Frontal cortex (tissue), 4 donors: ENCODE measurements at places on chromosomes 6 and 20.

DNA sequence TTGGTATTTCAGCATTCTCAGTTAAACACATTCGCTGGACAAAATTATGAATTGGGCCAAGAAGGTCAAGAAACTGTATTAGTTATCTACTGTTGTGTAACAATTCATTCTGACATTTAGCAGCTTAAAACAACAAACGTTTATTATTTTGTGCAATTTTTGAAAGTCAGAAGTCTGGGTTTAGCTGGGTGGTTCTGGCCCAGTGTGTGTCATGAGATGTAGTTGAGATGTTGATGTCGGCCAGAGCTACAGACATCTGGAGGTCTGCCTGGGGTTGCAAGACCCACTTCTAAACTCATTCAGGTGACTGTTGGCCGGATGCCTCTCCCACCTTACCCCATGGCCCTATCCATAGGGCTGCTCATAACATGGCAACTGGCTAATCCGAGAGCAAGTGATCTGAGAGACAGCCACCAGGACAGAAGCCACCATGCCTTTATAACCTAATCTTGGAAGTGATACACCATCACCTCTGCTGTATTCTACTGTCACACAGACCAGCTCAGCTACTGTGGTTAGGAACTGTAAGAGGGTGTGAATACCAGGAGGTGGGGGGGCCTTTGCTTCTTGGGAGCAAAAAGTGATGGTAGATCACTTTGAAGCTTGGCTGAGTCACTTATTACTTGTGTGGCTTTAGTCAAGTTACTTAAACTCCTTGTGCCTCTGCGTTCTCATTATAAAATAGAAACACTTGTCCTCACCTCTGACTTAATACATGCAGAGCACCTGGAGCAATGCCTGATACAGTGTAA is 217.0 kb upstream of the MYLIP start:
- no peak for DNase-seq

GRCh38 chr20:57465943-57466342 is 59.0 kb downstream of the CTCFL start:
- DNase-seq: no peak

DNA sequence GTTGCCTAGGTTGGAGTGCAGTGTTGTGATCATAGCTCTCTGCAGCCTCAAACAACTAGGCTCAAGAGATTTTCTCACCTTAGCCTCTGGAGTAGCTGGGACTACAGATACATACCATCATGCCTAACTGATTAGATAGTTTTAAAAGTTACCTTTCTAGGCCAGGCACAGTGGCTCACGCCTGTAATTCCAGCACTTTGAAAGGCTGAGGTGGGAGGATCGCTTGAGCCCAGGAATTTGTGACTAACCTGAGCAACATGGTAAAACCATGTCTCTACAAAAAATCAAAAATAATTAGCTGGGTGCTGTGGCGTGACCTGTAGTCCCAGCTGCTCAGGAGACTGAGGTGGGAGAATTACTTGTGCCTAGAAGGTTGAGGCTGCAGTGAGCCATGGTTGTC is 41.2 kb downstream of the SLC17A5 start:
- DNase-seq: no peak

DNA sequence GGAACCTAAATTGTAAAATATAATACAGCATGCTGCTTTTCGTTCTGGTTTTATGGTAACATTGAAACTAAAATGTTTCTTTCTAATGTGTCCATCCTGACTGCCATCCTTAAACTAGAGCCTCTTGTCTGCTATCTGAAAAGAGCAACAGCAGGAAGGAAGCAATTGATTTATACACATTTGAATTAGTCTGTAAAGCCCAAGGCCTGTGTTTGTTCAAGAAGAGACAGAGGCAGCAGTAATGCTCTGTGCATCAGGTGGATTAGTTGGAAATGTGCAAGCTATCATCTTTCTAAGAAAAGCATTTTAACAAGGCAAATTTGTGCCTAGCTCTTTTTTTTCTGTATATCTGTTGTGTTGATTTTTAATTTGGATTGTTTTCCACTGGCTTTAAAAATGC is 128.6 kb downstream of the SCAF8 start:
- DNase-seq: no peak

DNA sequence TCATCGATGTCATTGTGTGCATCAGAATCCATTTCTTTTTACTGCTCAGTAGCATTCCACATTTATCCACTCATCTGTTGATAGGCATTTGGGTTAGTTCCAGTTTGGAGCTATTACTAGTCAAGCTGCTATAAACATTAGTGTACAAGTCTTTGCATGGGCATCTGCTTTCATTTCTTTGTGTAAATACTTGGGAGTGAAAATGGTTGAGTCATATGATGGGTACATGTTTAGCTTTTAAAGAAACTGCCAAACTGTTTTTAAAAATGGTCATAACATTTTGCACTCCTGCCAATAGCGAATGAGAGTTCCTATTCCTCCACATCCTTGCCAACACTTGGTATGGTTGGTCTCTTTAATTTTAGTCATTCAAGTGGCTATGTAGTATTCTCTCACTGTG is 21.2 kb upstream of the SLC22A2 start:
- DNase-seq: no peak

DNA sequence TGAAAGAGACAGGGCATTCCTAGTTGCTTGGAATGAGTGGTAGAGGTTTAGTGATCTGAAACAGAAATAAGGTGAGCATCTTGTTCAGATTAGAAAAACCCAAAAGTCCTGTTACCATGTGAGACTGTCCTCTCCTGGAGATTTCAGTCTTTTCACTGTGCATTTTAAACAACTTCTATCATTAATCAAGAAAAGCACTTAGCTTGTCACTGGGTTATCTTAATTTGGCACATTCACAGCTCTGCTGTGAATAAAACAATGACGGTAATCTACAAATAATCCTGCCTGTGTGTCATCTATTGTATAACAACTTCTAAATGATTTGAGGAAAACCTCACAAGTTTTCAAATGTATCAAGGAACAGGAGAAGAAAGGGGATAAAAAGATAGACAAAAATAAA is 9.5 kb upstream of the SMIM8 start:
- DNase-seq: no peak

DNA sequence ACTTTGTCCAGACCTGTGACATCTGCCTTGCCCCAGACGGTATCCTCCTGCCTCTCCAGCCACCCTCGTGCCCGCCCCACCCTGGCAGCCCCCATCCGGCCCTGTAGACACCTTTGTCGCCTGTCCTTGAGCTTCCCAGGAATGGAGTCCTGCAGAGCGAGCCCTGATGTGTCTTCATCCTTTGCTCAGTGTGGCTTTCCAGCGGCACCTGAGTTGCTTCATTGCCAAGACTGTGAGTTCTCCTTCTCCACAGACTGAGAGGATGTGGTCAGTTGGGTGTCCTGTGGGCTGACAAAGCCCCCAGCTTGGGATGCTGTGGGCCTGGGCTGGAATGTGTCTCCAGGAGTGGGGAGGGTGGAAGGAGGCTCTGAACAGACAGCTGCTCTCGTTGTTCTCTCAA is 1.7 kb upstream of the CST4 start:
- no peak for DNase-seq

- DNase-seq: no peak
Observed at GRCh38 chr6:22821664-22822320, 252.4 kb downstream of the HDGFL1 start.

- DNase-seq: no peak
Observed at GRCh38 chr20:3146732-3147341, 12.8 kb downstream of the FASTKD5 start.

- DNase-seq: no peak
Observed at GRCh38 chr6:148761527-148762011, 14.7 kb downstream of the UST start.

- DNase-seq: no peak
Observed at GRCh38 chr20:51376111-51376510, 166.4 kb downstream of the NFATC2 start.

DNA sequence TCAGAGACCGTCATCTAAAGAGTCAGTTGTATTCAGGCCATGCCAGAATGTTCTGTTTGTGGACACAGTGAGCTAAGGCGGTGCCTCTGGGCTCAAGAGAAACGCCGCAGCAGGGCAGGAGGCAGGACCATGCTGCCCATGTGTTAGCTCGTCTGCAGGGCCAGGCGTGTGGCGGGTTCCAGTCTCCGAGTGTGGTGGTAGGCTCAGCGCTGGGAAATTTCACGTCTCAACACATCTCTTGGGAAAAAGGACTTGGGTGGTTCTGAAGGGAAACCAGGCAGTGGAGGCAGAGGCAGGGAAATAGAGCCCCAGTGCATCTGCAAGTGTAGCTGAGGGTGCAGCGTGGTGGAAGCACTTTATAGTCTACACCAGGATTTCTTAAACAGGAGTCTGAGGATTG is 56.9 kb upstream of the TAGAP start:
- no peak for DNase-seq

DNA sequence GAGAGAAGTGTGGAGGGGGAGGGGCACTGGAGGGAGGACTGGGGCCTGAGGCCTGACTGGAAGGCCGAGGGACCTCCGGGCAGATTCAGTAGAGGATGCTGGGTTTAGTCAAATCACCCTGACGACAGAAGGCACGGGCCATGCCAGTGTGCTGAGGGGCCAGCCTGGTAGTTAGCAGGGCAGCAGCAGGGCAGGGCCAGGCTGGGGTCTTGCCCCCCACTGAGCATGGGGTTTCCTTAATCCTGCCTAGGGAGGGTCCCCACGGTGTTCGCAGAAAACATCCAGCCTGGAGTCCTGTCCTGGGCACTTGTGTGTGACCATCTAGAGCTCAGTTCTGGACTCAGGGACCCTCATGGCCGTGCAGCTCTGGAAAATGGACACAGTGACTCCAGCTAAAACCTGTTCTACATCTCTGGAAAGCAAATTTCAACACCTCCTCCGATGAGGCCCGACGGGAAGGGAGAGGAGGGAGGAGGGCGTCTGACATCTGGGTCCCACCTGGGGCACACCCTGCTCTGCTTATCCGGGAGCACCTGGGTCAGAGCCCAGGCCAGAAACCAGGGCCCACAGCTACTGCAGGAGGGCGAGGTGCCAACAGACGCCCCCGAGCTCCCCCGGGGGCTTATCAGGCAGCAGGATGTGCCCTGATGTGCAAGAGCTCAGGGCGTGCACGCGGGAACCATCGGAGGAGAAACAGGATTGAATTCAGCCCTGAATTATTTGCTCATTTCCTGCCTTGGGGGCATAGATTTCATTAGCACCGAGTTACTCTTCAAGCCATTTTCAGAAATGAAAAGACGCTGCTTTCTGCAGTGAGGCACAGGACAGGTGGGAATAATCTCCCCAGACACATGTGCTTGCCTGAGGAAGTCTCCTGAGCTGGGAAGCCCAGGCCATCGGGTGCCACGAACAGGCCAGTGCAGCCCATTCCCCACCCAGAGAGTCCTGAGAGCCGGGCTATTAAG is 78.0 kb upstream of the MPC1 start:
- DNase-seq: no peak

DNA sequence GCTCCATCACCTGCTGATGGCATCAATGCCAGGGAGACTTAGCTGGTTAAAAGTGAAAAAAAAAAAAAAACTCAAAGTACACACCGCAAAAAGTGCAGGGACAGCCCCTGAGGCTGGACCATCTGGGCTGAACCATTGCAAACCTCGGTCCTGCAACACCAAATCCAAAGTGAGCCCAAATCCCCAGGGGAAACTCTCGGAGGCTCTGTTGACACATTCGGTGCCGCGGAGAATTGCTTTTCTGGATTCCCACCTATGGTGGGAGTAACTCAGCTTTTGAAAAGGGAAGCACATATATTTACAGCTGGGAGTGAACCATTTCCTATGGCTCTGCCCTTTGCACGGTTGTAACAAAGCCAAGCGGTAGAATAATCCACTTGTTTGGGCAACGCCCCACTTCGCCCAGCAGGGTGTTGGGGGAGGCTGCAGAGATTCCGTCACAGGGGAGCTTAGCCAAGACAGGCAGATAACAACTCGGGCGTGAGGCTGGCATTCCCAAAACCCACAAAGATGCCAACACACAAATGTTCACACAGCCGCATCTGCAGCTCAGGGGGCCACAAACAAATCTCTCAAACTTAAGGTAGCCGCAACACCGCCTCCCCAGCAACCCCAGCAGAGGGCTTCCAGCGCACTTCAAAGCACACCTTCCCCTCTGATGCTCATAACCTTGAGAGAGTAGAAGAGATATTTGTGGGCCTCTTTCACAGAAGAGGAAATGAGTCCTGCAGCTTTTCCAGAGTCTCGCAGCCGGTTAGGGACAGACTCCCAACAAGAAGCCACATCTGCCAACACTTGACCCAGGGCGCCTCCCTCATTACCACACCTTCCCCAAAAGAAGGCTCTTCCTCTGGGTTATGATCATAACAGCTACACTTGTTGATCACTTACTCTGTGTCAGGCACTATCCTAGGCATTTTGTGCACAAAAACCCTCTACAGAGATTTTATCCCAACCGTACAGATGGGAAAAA is 11.4 kb downstream of the ZC3H12D start:
- peak; percentile 32 for DNase-seq

GRCh38 chr6:98107801-98108200 is 726.6 kb upstream of the POU3F2 start:
- DNase-seq: no peak

DNA sequence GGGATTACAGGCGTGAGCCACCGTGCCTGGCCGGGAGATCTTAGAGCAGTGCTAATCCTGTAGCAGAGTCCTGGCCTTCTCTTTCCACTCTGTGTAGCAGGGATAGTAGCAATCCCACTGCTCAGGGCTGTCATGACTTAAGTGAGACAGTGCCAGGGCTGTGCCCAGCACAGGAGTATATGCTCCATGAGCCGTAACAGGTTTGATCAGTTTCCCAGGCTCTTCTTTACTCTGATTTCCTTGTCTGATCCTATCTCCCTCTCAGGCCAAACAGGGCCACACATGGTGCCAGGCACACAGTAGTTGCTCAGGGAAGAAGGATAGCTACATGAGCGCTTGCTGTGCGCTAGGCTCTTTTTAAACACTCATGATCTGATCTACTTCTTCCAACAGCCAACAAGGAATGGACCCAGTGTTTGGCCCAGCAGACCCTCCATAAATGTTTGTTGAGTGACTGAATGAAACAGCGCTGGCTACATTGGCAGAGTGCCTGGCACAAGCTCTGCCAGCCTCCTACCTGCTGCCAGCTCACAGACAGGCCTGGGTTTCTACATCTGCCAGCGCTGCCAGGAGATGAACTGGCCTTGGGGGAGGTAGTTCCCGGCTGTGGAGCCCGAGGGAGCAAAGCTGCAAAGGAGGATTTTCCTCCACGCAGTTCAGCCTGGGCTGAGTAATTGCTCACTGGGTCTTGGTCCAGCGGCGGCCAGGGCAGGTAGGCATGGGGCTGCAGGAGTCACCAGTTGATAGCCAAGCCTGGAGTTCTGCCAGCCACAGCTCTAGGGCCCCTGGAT is 36.9 kb downstream of the SNAI1 start:
- DNase-seq: no peak

DNA sequence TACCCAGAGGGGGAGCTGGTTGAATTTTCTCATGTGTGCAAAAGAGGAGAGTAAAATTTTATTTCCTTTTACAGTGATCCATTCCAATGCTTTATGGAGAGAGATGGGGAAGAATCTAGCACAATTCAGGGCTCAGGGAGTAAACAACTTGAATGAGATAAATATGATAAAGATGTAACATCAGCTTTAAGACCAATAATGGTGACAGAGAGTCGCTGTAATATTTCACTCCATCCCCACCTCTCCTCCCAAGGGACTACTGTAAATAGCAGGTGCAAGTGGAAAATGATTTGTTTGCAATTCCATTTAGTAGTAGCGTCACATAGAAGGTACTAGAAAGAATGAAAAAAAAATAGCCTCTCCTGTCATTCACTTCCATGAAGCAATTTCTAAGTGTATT is 4.8 kb downstream of the CRISP3 start:
- DNase-seq: no peak

- DNase-seq: no peak
Observed at GRCh38 chr20:63186528-63187316, 29.2 kb downstream of the YTHDF1 start.
